ENCODE measurements at places on chromosomes 2 and 18.

- peak; percentile 97 for DNase-seq
Measured at GRCh38 chr2:226800941-226801784, 1.5 kb upstream of the IRS1 start.

DNA sequence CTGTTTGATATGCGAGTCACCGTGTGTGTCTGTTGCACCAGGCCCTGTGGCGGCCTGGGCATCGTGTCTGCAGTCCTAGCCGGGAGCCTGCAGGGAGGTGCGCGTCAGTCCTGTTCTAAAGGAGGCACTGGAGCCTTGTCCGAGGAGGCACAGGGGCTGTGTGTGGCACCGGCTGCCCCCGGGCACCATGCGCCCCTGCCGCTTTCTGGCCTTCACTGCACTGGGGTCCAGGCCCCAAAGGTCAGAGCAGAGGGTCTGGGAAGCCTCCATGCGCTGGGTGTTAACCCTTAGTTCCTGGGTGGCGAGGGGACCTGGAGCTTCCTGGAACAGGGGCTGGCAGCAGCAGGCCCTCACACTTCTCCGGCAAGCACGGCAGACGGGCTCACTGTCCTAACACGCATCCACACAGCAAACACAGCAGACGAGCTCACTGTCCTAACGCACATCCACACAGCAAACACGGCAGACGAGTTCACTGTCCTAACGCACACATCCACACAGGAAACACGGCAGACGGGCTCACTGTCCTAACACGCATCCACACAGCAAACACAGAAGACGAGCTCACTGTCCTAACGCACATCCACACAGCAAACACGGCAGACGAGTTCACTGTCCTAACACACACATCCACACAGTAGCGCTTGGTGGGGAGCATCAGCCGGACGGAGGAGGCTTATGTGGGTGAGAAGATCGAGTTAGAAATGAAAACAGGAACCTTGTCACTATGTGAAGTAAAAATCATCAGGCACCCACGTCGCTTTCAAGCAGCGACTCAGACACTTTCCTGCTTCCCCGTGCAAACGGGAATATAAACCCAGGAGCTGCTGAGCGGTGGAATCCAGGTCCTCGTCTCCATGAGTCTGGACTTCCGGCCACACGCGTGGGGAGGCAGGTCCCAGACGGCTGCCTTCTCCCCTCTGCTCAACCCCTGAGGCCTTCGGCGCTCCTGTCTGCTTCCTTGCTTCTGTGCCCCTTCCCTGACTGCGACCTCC is 65.3 kb downstream of the TPO start:
- DNase-seq = no peak

- DNase-seq = no peak
Measured at GRCh38 chr18:79093986-79094385, 24.8 kb downstream of the ATP9B start.

DNA sequence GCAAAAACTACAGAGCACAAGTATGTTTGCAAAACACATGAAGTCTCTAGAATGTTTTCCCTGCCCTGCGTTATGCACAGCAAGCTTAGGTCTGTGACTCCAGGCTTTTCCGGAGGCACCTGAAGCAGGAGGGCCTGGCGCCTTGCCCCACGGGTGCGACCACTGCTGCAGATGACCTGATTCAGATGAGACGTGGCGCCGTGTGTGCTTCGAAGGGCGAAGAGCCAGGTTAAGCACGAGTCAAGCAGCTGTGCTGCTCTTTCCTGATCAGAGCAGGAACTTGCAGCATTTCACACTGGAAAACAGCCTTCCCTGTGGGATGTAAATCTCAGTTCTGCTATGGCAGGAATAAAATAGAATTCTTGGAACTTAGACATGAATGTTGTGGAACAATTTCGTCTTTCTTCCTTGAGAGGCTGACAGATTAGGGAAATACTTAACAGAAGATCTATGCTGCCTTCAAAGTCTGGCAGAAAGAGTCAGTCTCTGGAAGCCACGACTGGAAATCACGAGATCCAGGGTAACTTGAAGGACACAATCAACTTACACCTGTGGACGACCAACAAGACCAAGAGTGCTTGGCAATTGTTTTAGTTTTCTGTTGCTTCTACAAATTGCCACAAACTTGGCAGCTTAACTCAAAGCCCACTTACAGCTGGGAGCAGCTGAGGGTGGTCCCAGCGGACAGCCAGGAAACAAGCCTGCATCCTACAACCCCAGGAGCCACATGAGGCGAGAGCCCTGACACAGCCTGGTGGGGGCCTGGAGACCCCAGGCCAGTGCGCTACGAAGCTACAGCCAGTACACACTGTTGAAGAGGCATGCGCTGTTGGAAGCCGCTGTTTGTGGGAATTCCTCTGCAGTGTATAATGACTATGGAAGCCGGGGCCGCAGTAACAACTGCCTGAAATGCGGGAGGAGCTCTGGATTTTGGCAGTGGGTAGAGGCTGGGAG is 42.9 kb downstream of the EIPR1 start:
- no peak for DNase-seq

DNA sequence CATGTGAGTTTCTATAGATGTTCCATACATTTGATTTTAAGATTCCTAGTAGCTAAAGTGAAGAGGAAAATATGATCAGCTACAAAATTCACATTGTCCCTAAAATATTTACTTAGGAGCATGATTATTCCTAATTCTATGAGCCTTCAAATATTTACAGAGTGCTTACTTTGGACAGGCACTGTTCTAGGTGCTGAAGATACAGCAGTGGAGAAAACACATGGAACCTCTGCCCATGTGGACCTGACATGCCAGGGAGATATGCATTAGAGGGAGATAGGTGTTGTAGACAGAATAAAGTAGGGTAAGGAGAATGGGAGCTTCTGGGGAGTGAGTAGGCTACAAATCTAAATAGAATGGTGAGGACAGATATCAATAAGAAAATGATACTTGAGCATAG is 62.6 kb upstream of the TACR1 start:
- DNase-seq = no peak

DNA sequence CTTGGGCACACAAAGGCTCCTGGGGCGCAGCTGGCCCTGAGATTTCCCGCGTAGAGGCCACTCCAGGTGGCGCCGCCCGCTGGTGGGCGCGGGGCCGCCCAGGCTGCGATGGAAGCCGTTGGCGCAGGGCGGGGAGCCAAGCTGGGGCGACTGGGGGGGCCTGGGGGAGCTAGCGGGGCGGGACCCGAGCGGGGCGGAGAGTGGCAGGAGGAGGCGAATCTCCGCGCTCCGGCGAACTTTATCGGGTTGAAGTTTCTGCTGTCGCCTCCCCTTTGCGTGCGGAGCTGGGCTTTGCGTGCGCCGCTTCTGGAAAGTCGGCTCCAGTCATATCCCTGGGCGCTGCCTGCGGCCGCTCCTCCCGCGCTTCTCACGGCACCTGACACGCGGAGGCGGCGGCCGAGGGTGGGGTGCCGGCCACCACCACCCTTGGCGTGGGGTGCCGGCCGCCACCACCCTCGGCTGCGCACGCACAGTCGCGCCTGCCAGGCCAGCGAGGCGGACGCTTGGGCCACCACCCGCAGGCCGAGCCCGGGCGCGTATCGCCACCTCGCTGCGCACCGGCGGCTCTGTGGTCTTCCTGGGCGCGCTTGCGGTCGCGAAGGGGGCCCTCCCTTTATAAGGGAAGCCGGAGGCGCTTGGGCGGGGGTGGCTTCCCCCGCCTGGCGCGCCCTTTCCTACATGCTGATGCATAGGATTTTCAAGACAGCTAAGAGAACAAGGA is 919 bp upstream of the CYP1B1 start:
- DNase-seq = peak; percentile 53

DNA sequence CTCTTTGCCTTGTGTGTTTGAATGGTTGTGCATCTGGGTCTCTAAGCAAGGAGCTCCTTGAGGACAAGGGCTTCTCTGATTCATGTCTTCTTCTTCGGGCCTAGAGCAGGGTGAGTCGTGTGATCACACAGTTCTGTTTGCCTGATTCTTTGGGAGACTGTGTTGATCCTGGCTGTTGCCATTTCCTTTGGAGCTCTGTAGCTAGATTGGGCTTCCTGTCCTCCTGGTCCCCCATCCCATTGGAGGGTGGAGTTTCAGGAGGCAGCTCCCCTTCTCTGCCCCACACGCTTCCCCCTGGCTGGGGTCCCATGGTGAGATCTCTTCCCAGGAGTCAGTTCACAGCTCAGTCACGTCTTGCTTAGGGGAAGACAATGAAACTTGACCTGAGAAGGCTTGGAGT is 92.8 kb downstream of the TRIB2 start:
- no peak for DNase-seq

GRCh38 chr18:59885579-59886163 is 14.1 kb upstream of the PMAIP1 start:
- DNase-seq = peak; percentile 72

DNA sequence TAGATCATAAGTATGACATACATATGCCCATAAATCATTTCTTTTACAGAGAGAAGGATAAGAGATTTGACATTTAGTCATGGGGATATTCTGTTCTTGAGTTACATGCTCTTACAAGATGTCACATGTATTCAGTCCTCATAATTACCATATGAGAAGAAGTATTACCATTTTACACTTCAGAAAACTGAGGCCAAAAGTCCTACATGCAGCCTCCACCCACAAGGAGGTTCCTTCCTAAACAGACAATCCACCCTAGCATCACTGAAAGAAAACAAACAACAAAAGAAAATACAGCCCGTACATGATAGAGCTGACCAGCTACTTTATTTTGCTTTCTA is 335.1 kb downstream of the SETBP1 start:
- DNase-seq = no peak

DNA sequence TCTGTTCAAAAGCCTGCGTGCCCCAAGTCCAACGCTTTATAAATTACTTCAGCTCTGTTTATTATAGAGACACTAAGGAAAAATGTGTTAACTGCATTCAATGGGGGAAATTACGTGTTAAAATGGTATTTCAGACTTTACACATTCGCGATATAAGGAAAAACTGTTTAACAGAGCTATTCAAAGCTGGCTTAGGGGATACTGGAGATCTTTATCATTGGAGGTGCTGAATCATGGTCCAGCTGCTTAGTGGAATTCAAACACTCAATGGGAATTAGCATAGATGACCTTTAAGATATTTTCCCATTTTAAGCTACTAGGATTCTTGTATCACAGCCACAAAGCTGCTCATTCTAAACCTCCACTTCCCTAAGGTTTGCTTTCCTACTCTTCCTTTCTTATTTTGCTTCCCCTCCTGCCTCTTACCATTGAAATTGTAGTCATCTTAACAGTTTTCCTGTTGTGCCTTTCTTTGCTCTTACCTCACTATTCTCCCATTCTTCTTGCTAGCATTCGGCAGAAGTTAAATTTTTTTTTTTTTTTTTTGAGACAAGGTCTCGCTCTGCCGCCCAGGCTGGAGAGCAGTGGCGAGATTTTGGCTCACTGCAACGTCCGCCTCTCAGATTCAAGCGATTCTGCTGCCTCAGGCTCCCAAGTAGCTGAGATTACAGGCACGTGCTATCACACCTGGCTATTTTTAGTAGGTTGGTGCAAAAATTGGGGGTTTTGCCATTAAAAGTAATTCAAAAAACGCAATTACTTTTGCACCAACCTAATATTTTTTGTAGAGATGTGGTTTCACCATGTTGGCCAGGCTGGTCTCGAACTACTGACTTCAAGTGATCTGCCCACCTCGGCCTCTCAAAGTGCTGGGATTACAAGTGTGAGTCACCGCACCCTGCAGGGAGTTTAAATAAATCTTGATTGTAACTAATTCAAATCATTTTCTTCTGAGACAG is 6.5 kb downstream of the SULT6B1 start:
- no peak for DNase-seq

Data from Karpas-422 (cell line).